ENCODE measurements at places on chromosomes 5 and 9.
A peak's percentile ranks its signal among the peaks of the same experiment; 100 is the strongest.

GRCh38 chr5:14806456-14806855, 65.1 kb downstream of the ANKH start:
- DNase-seq, result peak; percentile 81

DNA sequence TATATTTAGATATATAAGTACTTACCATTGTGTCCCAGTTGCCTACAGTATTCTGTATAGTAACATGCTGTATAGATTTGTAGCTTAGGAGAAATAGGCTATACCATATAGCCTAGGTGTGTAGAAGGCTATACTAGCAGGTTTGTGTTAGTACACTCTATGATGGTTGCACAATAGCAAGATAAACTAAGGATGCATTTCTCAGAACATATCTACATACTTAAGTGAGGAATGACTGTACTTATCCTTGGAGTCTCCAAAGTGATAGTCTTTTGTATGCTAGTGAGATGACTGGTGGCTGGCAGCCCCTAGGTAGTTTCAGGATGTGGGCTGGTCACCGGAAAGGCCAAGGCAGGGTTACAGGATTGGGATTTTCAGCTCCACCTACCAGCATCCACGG, 208.7 kb downstream of the ARHGEF28 start:
- DNase-seq, result no peak

- no peak for DNase-seq
Observed at GRCh38 chr9:127446713-127447415, 4.3 kb downstream of the RPL12 start.

DNA sequence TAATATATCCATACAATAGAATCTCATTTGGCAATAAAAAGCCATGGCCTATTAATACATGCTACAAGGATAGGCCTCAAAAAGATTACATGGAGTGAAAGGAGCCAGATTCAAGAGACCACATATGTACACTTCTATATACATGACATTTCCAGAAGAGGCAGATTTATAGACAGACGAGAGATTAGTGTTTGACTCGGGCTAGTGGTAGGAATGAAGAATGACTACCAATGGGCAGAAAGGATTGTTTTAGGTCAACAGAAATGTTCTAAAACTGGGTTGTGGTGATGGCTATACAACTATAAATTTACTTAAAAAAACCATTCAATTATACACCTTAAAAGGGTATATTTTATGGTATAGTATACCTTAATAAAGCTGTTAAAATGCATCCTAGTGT, 41.9 kb downstream of the SETX start:
- DNase-seq, result no peak

DNA sequence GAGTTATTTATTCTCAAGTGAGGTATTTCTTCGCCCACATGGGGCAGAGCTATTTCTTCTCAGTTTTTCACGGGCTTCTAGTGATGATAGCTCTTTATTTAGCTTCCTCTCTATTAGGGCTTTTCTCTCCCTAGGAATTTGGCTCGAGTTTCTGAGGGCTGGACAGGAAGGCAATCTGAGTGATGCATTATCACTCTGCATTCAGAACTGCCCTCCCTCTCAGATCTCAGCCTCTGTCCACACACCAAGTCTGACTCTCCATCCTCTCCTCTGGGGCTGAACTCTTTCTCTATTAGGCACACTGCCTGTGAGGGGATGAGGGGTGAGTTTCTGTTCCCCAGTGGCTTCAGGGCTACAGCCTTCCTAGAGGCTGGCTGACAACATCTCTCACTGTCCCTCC, 14.9 kb upstream of the SCAMP1 start:
- no peak for DNase-seq

DNA sequence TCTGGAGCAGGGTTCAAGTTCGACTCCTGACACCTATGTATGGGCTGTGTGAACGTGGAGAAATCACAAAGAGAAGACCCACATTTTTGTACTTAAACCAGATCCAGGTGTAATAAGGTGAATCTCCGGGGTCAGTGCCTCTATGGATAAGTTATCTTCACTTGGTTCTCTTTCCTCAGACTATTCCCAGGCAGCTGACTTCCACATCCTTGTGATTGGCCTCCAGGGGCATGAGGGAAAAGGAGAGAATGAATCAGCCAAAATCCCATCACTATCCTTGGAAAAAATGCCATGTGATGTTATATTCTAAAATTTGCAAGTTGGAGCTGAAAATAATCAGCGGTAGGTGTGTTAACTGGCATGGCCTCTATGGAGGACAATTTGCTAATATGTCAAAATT, 37.2 kb downstream of the ZNF622 start:
- no peak for DNase-seq

GRCh38 chr5:81154725-81155124, 78.4 kb upstream of the CKMT2 start:
- no peak for DNase-seq

DNA sequence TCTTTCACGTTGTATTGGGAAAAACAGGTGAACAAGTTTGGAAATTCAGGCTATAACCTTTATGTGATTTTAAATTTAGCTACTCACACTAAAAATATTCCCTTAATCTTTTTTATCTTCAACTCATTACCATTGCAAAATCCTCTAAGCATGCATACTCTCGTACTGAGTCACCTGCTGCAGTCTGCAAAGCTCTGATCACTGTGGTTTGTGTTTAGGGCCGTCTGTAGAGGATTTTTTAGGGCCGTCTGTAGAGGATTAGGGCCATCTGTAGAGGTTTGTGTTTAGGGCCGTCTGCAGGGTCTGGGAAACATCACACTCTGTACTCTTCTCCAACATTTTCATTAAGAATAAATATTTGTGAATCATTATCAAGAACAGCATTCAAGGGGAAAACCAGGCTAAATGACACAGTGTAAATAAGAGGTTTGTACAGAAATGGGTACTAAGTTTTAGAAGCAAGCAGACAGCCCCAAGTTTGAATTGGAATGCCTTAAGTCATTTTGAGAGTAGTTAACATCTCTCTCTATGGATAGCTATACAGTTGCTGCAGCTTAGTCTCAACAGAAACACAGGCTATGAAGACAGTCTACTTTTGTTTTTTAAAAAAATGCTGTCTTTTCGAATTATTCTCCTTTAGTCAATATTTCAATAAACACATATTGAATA, 155.0 kb upstream of the TSLP start:
- DNase-seq, result no peak

DNA sequence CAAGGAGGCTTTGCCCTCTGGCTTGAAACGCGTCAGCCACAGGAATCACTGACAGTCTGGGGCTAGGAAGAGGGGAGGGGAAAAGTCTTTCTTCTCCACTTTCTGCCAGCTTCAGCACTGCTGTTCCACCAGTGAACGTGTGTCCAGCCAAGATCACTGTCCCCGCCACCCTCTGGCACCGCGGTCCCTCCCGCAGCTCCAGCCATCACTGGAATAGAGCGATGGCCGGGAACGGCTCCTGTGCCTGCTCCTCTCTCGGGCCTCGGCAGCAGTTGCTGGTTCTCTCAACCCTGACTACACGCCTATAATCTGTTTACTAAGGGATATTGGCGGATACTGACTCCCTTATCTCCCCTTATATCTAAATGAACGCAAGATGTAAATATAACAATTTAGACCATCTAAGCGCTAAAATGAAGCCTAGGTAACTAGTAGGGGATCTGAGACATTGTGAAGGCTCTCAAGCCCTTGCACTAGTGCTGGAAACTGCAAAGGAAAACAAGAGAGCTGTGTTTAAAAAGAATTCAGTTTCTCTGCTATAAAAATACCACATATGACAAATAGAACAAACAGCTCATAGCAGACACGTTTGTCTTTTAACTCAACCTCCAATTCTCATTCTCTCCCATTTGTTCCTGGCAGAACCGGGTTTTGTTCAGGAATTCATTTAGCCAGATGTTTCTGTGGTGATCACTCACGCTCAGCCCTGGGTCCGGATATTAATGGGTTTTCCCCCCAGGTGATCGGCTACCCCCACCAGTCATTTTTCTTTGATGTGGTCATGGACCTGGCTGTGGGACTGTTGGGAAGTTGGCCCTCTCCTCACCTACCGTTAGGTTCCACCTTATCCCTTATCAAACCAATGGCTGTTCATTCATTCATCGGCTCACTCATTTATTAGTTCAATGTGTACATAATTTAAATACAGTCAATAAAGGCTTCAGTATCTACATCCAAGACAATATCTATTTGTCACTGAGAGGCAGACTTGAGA, 149.8 kb downstream of the MED10 start:
- no peak for DNase-seq

DNA sequence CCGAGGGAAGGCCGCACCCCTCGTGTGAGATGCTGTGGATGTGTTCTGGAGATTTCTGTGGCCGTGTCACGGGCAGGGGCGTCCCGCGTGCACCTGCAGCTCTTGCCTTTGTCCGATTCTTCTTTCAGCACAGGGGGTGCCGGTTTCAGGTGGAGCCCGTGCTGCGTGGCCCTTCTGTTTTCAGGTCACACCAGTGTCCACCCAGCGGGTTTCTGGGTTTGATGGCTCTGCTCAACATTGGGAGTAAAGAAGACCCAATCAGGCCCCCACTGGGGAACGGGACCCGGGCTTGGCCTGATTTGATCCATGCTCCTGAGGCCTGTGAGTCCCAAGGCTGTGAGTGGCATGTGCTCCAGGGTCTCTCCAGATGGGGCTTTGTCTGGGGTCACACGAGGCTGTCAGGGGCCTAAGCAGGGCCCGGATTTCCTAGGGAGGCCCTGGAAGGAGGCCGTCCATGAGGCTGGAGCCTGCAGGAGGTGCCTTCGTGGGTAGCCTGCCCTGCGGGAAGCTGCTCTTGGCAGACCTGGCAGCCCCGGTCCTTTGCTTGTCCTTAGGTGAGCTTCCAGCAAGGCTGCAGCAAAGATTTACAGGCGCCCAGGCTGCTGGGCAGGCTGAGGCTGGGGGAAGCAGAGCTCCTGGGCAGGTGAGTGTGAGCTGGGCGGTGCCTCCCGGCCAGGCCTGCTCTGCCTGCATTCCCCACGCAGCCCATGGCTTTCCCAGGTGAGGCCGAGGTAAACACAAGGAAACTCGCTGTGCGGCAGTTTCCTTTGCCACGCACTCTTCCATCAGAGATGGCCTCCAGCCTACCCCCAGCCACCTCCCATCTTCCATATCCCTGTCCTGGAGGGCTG, 12.8 kb downstream of the MRPL36 start:
- no peak for DNase-seq

GRCh38 chr9:37060833-37061232, 26.8 kb upstream of the PAX5 start:
- no peak for DNase-seq

DNA sequence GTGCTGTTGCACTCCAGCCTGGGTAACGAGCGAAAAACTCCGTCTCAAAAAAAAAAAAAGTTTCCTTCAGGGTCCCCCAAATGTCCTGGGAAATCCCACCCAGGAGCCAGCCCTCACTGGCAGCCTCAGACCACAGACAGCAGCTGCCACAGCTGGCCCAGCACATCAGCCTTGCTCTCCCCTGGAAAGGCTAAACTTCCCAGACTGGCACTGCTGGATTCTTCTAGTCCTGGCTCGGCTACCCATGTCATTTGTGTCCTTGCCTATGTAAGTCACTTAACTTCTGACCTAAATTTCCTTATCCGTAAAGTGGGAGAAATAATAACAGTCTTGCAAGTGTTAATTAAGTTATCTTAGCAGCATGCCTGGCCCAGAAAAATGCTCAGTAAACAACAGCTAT, 8.6 kb upstream of the PRRC2B start:
- DNase-seq, result no peak
